NCI-H526 treated with DMSO at 0.1 percent for 48 hours (cell line): ENCODE measurements at places on chromosomes 3 and 15.

DNA sequence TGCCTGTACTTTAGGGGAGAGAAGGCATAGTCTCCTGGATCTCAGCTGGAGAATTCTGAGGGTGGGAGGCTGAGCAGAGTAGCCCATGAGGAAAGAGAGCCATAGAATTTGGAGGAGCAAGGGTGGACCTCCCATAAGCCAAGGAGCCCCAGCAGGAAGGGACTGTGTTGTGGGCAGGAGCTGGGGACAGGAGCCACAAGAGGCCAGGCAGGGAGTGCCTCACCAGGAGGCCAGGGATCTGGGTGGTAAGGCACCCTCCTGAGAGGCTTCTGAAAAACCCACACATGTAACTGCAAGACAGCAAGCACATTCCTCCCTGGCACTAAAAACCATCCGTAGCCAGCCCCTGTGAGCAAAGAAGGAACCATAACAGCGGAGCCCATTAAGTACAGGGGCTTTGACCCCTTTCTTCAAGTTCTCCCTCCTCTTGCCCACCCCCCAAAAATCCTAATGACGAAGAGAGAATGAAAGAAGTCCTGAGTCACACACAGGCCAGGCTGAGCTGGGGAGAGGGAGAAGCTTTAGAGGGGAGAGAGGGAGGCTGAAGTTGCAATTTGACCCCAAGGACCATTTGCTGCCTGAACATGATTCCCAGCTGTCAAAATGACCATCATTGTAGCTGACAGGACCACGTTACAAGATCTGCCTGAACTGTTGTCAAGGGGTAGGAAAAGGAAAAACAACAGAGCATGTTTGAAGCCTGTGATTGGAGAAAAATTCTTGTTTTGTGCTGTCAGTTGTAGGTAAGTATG lies 82.6 kb downstream of the TRIM42 start:
- no peak for DNase-seq

DNA sequence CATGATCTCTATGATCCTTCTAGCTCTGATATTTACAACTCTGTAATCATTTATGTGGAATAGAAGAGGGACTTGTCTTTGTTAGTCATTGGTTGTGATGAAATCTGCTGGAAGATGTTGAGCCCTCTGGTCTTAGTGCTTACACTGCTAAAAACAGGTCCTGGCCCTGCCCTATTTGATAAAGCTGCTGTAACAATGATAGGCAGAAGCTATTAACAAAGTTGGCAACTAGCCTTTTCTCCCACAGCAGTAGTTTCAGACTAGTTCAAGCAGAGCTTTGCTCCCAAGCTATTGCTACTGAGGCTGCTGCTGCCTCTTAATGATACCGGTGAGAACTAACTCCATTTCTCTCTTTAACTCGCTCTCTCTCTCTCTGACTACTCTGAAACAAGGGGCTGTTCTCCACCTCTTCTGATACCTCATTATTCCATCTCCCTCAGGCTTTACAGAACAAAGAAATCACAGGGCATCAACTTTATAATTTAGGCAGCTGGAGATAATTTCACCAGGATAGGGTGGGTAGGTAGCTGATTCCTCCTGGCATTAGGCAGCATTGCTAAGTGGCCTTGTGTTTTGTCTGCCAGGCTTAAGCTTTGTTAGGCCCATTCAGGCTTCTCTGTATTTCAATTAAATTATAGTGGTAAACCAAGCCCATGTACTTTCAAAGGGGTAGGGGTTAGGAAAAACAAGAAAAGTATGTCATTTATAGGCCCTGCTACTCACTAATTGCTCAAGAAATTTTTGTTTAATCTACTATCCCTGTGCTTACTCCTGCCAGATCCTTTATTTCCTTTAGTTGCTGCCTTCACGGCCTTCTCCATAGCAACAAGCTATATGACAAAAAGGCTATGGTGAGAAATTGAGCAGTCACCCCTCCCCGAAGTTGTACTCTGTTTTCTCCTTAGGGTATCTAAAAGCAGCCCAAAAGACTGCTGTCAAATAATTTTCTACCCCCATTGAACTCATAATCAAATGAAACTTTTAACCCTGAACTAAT lies 139.6 kb downstream of the RBPMS2 start:
- no peak for DNase-seq

DNA sequence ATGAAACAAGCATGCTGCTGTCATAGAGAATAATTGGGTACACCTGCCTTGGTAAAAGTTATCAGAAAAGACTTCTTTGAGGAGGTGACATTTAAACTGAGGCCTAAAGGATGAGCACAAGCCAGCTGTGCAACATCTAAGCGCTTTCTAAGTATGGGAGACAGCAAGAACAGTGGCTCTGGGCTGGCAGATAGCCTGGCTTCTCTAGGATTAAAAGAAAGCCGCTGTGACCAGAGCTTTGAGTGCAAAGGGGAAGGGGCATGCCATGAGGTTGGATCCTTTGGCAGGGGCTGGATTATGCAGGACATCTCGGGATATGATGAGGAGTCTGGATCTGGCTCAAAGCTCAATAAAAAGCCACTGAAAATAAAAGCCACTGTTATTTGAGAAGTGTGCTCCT lies 99.2 kb downstream of the FBN1 start:
- no peak for DNase-seq

- DNase-seq: no peak
Observed at GRCh38 chr3:37457378-37458065, 283.1 kb upstream of the LRRFIP2 start.

- DNase-seq: no peak
Observed at GRCh38 chr3:174958671-174959328, 99.7 kb downstream of the NAALADL2 start.

DNA sequence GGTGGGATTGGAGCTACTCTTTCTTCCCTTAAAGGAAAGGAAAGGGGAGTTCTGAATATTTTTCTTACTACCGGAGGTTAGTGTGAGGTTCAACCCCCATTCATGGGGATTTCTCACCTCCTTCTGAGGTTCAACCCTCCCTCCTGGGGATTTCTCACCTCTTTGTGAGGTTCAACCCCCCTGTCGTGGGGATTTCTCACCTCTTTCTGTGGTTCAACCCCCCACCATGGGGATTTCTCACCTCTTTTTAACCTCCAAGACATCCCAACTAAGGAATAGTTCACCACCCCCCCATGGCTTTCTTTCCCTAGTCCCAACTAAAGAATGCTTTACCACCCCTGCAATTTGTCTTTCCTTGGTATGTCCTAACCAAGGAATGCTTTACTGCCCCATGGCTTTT lies 520.3 kb downstream of the EDEM1 start:
- DNase-seq: no peak

- DNase-seq: no peak
Observed at GRCh38 chr3:79032686-79033318, 735.0 kb downstream of the ROBO1 start.

- DNase-seq: no peak
Observed at GRCh38 chr15:66847565-66847991, 145.5 kb downstream of the SMAD6 start.

- DNase-seq: no peak
Observed at GRCh38 chr3:4247391-4247790, 55.8 kb upstream of the SETMAR start.

DNA sequence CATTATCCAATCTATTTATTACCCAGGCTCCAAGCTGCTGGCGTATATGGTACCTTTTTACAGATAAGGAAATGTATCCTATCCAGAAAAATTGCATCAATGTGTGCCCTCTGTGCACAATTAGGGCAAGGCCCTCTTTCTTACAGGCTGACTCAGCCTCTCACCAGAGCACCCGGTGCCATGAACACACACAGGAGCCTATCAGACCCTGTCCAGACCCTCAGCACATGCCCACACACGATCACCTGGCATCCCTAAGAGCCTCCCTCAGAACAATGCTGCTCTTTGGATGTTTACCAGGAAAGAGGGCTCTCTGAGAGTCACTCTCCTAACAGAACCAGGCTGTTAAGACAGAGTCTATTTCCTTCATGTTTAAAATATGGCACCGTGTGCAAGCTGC lies 460.0 kb upstream of the TBL1XR1 start:
- no peak for DNase-seq

- DNase-seq: no peak
Observed at GRCh38 chr3:178036451-178037144, 499.6 kb upstream of the KCNMB2 start.
